ENCODE measurements at places on chromosomes 12 and 14. TPM values are rescaled to one million over a fixed set of nuclear protein-coding genes. Genes with fewer than 3 reads are reported as not detected.

DHH gene
- total RNA-seq = 0.87 TPM

CLECL1 gene
- 0.76 TPM for total RNA-seq

SIX6 gene
- total RNA-seq = not detected

TAS2R13 gene
- total RNA-seq = 0.43 TPM

CCDC38 gene
- total RNA-seq = not detected

METTL25 gene
- total RNA-seq = 15.0 TPM

FAM234B gene
- total RNA-seq = 2.4 TPM

TROAP gene
- total RNA-seq = 0.97 TPM

CMTM5 gene
- total RNA-seq = 0.92 TPM

SMARCD1 gene
- 20.1 TPM for total RNA-seq

HOXC9 gene
- not detected for total RNA-seq

DEPDC4 gene
- 0.81 TPM for total RNA-seq

TRMT5 gene
- 5.2 TPM for total RNA-seq

ACADS gene
- total RNA-seq = 108 TPM

PROX2 gene
- total RNA-seq = not detected

MYH6 gene
- total RNA-seq = 3,910 TPM

GSC gene
- 0.38 TPM for total RNA-seq

IRF2BPL gene
- 41.1 TPM for total RNA-seq

SALL2 gene
- 4.9 TPM for total RNA-seq

EPYC gene
- not detected for total RNA-seq

NEUROD4 gene
- total RNA-seq = not detected

NINJ2 gene
- total RNA-seq = 8.6 TPM

OR4K2 gene
- not detected for total RNA-seq

AKAP5 gene
- total RNA-seq = 0.16 TPM

DEGS2 gene
- total RNA-seq = not detected

KRT84 gene
- total RNA-seq = not detected

KRT71 gene
- total RNA-seq = not detected

Measured in Right ventricle myocardium inferior (tissue), 1 donor.